ENCODE measurements at places on chromosomes 2 and 18.

DNA sequence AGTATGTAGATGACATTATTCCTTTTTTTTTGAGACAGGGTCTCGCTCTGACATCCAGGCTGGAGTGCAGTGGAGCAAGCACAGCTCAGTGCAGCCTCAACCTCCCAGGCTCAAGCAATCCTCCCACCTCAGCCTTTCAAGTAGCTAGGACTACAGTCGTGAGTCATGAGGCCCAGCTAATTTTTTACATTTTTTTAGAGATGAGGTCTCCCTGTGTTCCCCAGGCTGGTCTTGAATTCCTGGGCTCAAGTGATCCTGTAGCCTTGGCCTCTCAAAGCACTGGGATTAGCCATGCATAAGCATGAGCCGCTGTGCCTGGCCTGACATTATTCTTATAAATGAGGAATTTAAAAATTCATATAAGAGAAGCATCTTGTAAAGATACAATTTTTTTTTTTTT lies 86.9 kb downstream of the FAM117B start:
- no peak for DNase-seq

GRCh38 chr2:230217424-230217823 lies 2.4 kb downstream of the SP110 start:
- DNase-seq, result no peak

GRCh38 chr2:37916512-37917082 lies 8.5 kb upstream of the RMDN2 start:
- no peak for DNase-seq

GRCh38 chr18:63725682-63726480 lies 23.1 kb downstream of the SERPINB11 start:
- DNase-seq, result no peak

GRCh38 chr2:68911246-68911645 lies 40.0 kb upstream of the BMP10 start:
- DNase-seq, result no peak
